ENCODE measurements at places on chromosomes 5 and 9. TPM values are rescaled to one million over a fixed set of nuclear protein-coding genes. Genes with fewer than 3 reads are reported as not detected.

DNA sequence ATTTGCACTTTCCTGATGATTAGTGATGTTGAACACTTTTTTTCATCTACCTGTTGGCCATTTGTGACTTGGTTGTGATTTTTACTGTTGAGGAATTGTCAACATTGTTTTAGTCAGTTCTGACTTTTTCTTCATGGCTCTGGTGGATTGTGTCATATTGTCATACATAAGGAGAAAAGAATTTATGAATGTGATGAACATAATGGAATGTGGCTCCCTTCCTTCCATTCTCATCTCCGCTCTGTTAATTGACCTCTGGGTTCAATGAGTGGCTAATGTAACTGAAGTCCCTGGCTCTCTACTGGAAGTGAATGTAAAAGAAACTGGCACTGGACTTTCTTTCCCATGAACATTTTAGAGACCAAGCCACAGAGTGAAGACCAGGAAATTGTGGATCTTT, 49.2 kb downstream of the KIAA1958 start:
- DNase-seq: no peak

- no peak for DNase-seq
Measured at GRCh38 chr9:101966691-101967090, 228.2 kb upstream of the GRIN3A start.

SDHA gene
- total RNA-seq: 95.6 TPM

DNA sequence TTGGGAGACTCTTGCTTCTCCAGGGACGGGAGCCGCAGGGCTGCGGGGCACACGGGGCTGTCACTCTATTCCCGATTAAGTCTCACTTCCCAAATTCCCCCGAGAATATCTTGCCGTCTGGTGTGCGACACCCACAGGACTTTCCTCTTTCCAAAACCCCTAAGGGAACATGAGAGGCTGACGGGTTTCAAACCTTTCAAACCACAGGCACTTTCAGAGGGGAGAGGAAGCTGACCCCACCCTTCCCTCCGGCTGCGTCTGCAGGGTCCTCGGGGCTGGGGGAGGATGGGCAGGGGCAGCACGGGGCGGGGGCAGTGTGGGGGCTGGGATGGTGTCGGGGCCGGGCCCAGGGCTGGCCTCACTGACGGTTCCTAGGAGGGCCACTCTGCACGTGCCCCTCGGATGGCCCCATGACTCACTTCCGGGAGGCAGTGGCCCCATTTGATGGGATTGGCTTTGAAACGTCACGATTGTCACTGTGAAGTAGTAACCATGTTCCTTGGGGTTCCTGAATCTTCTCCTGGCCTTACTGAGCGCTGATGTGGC, 38.2 kb downstream of the SLC9A3 start:
- no peak for DNase-seq

DNA sequence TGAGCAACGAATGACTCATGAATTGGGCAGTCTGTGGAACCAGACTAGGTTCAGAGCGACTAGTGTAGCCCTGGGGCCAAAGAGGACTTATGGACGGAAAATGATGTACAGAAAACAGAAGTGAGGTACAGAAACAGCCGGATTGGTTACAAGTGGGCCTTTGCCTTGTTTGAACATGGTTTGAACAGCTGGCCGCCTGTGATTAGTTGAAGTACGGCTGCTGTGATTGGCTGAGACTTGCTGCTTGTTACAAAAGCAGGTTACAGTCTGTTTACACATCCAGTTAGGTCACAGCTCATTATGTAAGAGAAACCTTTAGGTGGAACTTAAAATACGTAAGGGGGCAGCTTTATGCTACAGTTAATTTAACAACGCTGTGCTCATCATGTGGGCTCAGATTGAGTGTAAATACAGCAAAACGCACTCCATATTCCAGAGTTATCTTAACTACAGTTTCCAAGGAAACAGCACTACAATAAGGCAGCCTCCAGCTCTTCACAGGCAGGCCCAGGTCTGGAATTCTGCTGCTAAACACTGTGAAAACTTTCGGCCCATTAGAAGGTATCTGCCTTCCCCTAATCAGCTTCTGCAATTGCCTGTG, 6.5 kb downstream of the AMACR start:
- DNase-seq: peak; percentile 66

GRCh38 chr9:91905991-91906469, 44.0 kb downstream of the ROR2 start:
- peak; percentile 31 for DNase-seq

EQTN gene
- not detected for total RNA-seq

BTNL8 gene
- 0.12 TPM for total RNA-seq

GRCh38 chr9:133621725-133622267, 12.6 kb upstream of the FAM163B start:
- DNase-seq: no peak

All from RPMI7951 (cell line).